ENCODE measurements at places on chromosomes 1 and 21.
A peak's percentile ranks its signal among the peaks of the same experiment; 100 is the strongest.

GRCh38 chr1:227769047-227769935 lies 34.1 kb downstream of the SNAP47 start:
- DNase-seq = no peak

- DNase-seq = no peak
These were observed 4.6 kb downstream of the MIB2 start for GRCh38 chr1:1619917-1620361.

- peak; percentile 55 for DNase-seq
These were observed 914 bp downstream of the ZNF326 start for GRCh38 chr1:89995598-89996449.

DNA sequence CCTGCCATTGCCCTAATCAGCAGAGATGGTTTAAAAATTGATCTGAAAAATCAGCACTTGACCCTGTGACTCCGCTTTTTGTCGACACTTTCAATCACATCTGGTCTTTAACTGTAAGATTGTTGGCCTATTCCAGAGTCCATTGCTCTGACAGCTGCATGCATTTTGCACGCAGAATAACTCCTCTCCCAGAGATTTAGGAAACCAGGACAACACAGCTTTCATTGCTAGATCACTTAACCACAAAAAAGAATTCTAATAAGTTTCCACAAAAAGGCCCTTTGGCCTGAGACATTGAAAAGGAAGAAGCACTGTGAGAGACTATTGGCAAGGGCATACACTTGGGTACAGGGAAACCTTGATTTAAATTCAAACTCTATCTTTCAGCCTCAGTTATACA lies 373.1 kb downstream of the TGFB2 start:
- DNase-seq = no peak

DNA sequence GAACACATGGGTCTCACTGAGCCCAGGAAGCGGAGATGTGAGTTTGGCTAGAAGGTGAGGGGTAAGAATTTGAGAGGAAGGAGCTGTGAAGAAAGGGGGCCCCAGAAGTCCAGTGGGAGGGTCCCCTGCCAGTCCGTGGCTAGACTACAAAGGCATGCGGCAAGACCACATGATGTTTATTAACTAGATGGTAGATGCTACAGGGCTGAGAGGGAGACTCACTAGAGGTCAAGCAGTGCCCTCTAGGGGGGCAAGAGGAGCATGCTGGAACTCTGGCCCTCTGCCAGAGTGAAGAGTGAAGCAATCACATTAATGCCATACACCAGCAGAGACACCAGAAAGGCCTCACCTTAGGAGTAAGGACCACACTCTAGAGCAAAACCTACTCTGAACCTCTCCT lies 12.2 kb downstream of the KIAA0319L start:
- peak; percentile 22 for DNase-seq

DNA sequence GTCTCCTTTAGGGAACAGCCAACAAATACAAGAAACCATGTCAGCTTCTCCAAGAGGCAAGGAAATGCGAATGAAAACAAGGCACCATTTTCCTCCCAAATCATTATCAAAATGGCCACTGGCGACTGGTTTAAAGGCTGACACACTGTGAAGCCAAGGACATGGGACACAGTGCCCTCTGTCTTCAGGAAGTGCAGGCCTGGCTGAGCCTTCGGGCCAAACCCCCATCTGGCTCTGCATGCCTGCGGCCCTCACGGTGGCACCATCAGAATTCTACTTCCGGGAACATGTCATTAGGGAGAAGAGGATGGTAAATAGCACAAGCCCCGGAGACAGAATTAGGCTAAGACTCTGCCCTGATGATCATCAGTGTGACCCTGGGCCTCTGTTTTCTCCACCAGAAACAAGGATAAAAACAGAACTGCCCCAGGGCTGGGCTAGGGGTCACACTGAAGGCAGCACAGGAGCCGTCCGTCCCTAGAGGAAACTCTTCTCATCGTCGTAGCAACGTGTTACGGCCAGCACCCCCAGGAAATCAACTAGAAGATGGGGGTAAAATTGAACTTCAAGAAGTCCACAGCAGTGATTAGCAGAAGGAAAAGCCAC lies 103.5 kb downstream of the NPHP4 start:
- no peak for DNase-seq

- no peak for DNase-seq
These were observed 125.9 kb downstream of the HFM1 start for GRCh38 chr1:91278754-91279153.

DNA sequence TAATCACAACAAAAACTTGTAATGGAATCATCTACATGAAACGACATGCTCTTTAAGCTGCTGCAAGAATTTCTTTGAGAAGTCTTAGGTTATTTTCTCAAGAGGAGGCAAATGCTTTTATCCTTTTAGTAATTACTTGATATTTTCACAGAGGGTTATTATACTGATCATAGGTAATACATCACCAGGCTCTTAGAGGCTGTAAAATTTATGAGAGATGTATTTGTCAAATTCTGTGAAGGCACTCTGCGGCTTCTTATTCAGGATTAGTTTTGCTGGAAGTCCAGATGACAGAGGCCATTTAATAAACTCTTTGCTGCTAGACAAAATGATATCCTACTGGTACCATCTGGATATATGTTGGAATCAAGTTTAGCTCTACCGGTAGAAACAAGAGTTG lies 624.3 kb upstream of the BRINP3 start:
- no peak for DNase-seq

- DNase-seq = no peak
These were observed 4.2 kb upstream of the TFF3 start for GRCh38 chr21:42319376-42319775.

DNA sequence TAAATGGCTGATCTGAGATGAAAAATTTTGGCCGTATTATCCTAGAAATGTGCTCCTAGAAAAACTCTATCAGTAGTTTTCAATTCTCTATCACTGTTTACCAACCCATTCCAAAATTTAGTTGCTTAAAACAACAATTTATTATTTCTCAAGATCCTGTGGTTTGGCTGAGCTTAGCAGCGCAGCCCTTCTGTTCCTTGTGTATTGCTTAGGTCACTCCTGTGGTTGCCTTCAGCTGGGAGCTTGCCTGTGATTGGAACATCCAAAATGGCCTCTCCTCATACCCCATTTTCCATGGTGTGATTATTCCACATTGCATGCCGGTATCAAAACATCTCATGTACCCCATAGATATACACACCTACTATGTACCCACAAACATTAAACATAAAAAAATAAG lies 22.8 kb upstream of the STUM start:
- no peak for DNase-seq

GRCh38 chr1:59718064-59718988 lies 96.4 kb upstream of the HOOK1 start:
- DNase-seq = no peak

DNA sequence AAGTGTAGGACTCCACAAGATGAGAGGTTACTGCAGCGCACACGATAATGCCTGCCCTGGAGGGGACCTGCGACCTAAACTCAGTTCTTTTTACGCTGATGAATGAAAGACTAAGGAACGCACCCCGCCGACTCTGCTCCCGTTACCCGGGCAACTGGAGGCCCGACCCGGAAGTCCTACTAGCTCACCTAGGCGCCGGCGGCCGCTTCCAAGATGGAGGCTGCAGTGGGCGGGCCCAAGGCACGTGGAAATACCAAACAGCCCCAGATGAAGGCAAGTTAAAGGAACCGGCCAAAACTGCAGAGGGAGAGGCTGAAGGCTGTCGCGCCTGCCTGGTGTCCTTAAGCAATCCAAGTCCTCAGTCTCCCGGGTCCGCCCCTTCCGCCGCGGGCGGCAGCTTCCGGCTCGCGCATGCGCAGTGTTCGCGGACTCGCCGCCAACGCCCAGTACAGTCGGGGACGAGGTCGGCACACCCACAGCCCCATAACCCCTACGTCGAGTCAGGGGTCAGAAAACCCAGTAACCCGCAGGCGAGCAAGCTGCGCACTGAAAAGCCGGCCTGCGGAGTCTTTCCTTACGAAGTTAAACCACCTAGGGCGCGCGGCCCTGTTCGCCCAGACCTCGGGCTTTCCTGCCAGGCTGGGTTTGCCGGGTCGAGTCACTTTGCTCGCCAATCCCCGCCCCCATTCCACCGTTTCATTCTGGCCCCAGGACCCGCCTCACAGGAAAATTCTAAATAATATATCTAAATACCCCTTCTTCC lies at the start of gene SETD4:
SETD4 (minus strand) TSS at position 368 of the 763 bp plus-strand sequence. CDS start 1,638 bp downstream, outside the sequence.
- DNase-seq = peak; percentile 94

GRCh38 chr1:7912145-7912544 lies 28.5 kb downstream of the TNFRSF9 start:
- no peak for DNase-seq

DNA sequence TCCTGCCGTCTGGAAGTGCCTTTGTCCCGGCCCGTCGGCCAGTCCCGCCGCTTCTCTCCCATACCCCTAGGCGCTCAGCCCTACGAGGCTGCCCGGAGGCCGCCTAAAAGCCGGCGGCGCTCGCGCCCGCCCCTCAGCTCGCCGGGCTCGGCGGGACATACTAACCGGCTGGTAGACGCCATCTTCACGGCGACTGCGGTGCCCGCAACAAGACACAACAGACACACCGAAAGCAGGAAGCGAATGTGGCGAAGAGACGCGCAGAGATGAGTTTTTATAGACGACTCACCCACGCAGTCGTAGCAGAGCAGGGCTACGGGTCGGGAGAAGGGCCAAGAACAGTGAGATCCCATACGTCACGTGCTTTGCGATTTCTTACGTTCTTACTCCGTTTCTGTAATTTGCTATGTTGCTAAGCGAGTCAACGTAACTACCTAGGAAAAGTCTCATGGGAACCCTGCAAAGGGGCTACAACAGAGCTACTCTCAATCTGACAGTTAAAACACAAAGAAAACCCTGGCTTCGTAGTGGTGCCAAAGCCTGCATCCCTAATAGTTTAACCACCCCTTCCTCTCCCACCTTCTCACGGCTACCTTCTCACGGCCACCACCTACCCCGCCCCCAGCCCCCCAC lies at the start of gene GTF2B:
GTF2B (minus strand) TSS at position 250 of the 633 bp plus-strand sequence; CDS start at position 182, 68 bp downstream.
- DNase-seq = peak; percentile 93

Data from hippocampal formation (tissue), 2 donors.